ENCODE measurements at places on chromosomes 4 and X.

GRCh38 chrX:68287419-68287818, 145.9 kb downstream of the OPHN1 start:
- DNase-seq = no peak

- no peak for DNase-seq
These were observed 27.8 kb downstream of the COPS4 start for GRCh38 chr4:83062739-83063138.

GRCh38 chr4:182206266-182206665, 36.9 kb upstream of the TENM3 start:
- DNase-seq = no peak

DNA sequence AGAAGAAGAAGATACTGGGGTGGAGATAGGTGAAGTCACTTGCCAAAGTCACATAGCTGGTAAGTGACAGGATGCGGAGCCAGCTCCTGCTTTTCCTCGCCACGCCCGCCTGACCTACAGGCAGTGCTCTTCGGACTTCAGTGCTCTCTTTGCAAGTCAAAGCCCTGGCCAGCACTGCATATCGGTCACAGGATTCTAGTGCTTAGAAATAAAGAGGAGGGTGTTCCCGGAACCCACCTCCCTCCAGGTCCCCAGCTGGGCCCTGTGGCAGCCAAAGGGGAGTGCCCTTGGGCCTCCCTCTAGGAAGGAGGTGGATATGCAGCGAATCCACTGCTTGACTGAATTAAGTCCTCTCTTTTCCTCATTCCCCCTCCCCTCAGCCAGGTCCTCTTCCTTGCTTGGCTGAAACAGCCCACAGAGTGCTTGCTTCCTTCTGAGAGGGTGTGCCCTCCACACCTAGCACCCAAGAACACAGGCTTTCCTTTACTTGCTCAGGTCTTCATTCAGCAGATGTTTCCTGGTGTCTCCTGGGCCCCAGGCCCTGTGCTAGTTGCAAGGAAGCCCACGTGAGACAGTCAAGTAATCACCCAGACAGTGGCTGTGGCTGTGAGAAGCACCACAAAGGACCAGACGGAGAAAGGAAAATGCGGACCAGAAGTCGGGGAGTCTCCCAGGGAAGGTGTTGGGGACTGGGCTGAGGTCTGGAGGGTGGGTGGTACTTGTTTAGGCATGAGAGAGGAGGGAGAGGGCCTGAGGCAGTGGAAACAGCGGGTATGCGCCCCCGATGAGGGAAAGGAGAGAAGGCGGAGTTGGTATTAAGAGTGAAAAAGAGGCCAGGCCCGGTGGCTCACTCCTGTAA, 14.0 kb upstream of the HMGB3 start:
- no peak for DNase-seq

DNA sequence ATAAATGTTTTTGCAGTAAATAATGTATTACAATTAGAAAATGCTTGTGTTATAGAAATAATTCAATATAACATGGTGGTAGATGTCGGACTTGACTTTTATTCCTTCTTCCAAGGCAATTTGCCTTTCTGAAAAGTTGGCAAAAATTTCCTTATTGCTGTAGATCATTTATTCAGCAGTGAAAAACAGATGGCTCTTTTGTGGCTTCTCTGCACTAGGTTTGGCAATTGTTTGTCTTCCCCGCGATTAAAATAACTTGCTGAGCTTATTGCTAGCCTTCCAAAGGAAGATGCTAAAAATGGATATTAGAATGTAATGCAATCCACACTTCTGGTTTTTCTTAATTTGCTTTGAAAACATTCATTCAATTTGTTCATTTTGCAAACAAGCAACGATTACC, 1977.9 kb upstream of the ADGRL3 start:
- DNase-seq = no peak

DNA sequence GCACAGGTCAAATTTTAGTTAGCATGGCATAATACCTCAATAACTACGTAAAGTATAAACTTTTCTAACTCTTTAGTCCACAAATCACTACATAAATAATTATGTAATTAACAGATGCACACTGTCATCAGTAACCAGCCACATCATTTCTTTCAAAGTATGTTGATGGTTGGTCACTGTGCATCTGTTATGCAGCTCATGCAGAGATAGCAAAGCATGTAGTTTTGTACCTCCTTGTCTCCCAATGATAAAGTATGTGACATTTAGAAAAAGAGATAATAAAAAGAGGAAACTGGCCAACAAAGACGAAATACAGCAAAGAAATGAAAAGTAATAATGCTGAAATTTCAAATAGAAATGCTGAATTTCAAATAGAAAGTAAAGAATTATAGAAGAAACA, 2.9 kb downstream of the LAMTOR3 start:
- no peak for DNase-seq

DNA sequence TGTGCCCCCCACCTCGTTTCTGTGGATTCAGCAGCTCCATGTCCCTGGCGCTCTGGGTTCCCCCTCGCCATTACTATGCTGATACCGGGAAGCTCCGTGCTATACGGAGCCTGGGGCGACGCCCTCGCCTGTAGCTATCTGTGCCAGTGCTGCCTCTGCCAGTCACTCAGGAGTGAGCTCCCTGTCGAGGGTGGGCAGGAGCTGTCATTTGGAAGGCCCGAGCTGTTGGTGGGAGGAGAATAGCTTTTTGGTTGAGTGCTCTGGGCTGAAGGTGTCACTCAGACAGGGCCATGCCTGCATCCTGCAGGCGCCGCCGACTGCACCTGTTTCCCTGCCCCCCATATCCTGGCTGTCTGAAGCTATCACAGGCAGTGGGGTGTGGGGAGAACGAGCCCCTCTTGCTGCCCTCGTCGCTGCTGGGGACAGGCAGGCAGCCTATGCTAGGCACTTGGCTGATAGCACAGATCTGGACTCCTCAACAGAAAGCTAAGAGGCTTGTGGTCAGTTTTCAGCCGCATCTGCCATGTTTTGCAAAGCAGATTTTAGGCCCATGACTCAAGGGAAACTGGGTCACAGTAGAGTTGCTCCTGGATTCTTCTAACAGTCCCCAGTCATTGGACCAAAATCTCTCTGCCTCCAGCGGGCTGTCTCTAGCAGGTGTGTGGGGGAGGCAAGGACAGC, 31.8 kb downstream of the CPLX1 start:
- DNase-seq = no peak

DNA sequence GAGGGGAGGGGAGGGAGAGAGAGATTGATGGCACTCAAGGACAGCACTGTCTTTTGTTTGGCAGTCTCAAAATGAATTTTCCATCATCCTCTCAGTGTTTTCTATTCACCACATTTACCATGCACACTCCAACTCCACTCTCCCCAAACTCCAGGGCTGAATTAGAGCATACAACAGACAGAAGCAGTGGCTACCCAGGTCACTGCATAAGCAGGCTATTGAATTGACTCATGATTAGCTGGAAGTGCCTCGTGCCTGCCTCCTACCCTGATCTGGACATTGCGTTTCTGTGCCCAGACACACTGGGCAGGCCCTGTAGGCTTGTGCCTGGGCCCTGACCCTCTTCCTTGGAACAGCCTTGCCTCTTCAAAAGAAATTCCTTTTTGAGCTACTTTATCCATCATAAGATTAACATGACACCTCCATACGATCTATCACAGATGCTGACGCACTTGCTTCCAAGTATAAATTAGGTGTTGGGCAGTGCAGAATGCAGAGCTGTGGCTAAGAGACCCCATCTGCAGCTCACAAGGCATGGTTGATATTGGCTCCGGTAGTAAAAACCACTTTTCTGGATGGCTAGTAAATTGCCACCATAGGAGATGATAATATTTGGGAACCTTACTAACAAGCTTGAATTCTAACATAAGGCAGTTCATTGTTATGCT, 752.9 kb downstream of the RPA4 start:
- no peak for DNase-seq

GRCh38 chr4:35342833-35343232, 901.5 kb downstream of the ARAP2 start:
- DNase-seq = no peak

- no peak for DNase-seq
These were observed 320.5 kb upstream of the TET2 start for GRCh38 chr4:104826171-104826570.

DNA sequence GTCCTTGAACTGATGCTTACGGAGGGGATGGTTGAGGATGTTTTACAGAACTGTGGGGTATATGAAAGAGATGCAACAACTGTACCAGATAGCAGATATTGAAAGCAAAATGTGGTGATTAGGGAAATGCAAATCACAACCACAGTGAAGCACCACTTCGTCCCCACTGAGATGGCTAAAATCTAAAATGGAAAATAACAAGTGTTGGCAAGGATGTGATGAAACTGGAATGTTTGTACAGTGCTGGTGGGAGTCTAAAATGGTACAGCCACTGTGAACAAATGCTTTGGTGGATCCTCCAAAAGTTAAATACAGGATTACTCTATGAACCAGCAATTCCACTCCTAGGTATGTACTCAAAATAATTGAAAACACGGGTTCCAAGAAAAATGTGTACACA, 22.9 kb downstream of the XG start:
- no peak for DNase-seq

DNA sequence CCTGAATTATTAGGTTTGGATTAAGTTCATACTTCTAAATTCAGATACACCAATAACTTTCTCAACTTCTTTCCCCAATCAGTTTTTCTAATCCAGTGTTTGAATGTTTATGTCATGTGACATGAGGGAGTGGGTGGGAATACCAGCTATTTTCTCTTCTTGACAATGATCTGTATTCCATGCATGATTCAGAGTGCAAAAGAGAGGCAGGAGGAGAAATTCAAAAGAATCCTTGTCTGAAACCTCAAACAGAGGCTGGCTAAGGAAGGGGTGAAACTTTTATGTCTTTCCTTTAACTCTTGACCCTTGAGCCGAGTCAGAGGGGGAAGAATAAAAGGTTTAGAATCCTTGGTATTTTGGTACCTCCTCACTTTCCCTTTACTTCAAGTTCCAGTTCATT, 544.7 kb downstream of the SPRY1 start:
- no peak for DNase-seq

- no peak for DNase-seq
These were observed 39.2 kb downstream of the BEX3 start for GRCh38 chrX:103415528-103415927.

DNA sequence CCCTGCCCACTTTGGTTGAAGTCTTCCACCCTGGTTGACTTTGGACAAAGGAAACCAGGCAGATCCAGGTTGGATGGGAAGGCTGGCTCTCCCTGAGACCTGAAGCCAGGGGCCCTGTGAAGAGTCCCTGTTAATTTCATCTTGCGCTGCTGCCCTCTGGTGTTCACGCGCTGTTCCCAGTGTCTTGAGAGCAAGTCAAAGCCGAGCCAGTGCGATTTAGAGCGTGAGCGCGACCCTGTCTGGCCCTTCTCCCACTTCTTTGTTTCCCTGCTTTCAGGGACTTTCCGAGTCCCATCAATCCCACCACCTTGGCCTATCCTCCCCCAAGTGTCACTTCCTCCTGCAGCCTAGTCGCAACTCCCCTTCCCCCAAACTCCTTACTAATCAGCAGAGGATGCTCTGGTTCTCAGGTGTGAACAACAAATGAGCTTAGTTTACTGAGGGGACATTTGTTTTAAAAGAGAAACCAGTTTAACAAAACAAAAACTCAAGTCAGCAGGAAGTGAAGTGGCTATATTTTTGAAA, 25.8 kb upstream of the CHRNA9 start:
- peak; percentile 23 for DNase-seq

- DNase-seq = no peak
These were observed 194.7 kb downstream of the GALNTL6 start for GRCh38 chr4:172007889-172008288.

DNA sequence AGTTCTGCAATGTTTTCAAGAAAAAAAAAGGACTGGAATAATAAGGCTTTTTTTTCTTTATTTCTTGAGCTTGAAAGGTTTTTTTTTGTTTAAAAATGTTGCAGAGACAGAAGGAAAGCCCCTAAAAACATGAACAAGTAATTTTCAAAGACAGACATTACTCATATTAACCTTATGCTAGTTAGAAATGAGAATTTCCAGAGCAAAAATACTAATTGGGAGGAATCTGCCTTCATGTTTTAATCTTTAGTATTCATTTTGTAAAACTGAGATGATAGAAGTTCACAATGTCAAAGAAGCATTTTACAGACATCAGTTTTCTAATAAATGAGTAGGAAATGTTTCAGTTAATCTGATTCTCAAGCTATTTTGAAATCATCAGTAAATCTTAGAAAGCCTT, 1805.3 kb downstream of the PCDH7 start:
- DNase-seq = no peak

DNA sequence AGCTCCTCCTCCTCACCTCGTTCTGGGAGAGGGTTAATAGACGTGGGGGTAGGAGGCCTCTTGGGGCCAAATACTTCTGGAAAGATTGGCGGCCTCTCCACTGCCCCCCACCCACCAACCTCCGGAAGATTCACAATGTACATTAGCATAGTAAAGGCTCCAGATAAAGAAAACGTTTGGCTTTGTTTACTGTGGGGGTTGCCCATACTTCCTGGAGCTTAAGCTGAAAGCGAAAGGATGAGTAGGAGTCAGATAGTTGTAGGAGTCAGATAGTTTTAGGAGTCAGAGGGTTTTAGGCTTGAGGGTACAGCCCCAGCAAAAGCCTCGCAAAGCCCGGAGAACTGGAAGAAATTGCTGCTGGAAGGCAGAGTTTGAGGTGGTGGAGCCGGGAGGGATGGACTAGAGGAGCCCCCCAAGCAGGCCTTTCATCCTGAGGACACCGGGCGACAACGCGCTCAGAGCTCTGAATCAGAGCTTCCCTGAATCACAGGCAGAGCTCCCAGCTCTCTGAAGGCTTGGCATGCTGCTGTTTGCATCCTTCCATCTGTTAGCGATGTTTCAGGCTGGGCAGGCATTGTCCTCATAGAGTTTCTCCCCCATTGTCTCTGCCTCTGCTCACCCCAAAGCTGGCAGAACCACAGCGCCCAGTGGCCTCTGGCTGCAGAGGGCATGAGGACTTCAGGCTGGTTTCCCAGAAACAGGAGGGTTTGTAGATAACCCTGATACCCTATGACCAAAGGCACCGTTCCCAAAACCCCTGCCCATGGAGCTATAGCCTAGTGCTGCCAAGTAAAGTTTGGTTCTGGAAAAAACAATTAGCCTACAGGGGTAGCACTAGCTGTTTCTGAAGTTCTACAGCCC, 280.7 kb downstream of the BCOR start:
- no peak for DNase-seq

DNA sequence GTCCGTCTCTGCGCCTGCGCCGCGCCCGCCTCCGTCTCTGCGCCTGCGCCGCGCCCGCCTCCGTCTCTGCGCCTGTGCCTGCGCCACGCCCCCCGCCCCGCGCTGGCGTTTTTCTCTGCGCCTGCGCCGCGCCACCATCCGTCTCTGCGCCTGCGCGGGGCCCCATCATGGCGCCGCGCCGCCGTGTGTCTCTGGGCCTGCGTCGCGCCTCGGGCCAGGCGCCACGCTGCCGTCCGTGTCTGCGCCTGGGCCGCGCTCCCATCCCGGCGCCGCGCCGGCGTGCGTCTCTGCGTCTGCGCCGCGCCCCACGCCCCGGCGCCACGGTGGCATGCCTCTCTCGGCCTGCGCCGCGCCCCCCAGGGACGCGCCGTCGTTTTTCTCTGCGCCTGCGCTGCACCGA, 51.8 kb upstream of the DUX4 start:
- no peak for DNase-seq

DNA sequence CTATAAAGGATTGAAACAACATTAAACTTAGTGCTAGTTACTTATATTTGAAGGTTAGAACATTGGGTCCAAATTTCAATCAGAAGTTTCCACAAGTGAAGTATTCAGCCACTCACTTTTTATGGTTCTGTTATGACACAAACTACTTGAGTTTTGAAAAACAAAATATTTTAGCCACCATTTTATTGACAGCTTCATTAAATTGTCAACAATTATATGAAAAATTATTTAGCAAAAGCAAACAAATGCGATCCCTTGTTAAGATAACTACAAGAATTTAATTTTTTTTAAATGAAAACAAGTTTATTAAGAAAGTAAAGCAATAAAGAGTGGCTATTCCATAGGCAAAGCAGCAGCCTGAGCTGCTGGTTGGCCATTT, 3.1 kb downstream of the CXCL2 start:
- no peak for DNase-seq

GRCh38 chr4:112302320-112303274, 5.4 kb downstream of the ALPK1 start:
- DNase-seq = no peak

All from HS-5 (cell line).